ENCODE measurements at places on chromosomes 7 and 10.

DNA sequence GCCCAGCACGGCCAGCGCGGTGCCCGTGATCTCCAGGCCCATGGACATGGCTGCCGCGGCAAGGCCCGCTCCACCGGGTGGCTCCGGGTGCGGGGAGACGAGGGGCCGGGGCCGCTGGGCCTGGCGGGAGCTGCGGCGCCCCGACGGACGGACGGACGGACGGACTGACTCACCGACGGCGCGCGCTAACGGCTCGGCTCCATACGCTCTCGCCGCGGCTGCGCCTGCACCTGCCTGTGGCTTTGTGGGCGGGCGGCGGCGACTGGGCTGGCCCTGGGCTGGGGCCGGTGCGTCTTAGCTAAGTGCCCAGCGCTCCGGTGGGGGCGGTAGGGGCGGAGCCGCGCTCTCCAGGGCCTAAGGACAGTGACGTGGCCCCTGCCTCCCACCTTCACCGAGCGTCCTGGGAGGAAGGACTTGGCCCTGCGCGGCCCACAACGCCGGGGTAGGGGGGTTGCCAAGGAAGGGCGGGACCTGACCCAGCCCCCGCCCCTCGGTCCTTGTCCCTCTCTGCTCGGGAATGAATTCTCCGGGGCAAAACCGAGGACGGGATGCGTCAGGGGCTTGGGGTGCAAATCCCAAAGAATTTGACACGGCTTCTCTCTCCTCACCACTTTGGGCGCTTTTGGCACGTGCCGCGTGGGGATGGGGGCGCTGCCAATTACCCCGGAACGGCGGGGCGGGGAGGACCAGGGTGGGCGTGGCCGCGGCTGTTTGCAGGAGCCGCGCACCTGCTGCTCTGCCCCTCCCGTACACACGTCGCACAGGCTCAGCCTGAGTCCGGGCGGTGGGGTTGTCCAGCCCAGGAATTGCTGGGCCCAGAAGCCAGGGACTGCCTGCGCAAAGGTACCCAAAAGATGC lies at the start of gene CLDN3:
TSS of gene CLDN3 (minus strand) at position 269 of the 858 bp plus-strand sequence. CDS start at position 48, 221 bp downstream.
- peak; percentile 84 for DNase-seq

- DNase-seq, result no peak
Measured at GRCh38 chr10:130358981-130359650, 222.9 kb downstream of the GLRX3 start.

GRCh38 chr7:85529831-85530230 lies 343.0 kb upstream of the SEMA3D start:
- no peak for DNase-seq

DNA sequence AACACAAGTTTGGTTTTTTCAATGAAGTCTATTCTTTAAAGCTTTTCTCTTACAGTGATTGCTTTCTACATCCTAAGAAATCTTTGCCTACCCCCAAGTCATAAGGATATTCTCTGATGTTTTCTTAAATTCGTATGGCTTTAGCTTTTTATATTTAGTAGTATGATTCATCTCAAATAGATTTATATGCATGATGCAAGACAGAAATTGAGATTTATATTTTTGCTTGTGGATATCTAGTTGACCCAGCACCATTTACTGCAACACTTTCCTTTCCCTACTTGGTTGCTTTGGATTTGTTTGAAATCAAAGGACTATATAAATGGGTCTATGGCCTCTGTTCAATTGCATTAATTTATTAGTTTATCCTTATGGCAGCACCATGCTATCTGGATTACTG lies 113.9 kb downstream of the ZNF438 start:
- DNase-seq, result no peak

GRCh38 chr7:17928055-17928454 lies 12.2 kb downstream of the SNX13 start:
- no peak for DNase-seq

DNA sequence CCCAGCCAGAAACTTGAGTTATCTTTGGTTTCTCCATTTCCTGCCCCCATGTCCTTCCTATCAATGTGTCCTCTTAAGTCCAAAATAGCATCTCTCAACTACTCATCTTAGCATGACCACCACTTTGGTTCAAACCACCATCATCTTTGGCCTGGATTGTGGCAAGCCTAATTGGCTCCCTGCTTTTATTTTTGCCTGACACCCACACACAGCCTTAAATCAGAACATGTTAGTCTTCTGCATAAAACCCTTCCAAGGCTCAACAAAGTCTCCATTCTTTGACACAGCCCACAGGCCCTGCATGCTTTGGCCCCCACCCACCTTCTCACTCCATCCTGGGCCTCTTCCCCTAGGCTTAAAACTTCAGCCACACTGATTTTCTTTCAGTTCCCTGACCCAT lies 2.0 kb upstream of the TSPAN14 start:
- no peak for DNase-seq

GRCh38 chr7:120395526-120396019 lies 122.6 kb downstream of the KCND2 start:
- no peak for DNase-seq

- DNase-seq, result no peak
Measured at GRCh38 chr10:122251459-122252255, 19.4 kb upstream of the BTBD16 start.

- DNase-seq, result no peak
Measured at GRCh38 chr10:95536017-95536416, 25.2 kb downstream of the SORBS1 start.

DNA sequence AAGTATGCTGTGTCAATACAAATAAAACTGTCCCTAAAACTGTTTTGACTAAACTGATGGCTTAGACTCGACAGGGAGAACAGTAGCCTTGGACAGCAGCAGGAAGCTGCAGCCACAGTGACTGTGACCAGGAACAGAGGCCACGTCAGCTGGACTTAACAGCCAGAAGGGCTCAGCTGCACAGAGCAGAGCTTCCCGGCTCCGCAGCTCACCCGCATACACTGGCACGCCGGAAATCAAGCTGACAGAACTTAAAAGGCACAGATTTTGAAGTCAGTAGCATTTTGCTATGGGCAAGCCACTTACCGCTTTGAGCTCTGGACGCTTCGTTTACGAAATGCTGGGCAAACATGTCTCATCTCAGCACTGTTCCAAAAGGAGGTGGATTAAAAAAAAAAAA lies 769.7 kb upstream of the AUTS2 start:
- no peak for DNase-seq

Data from progenitor cell of endocrine pancreas (in vitro differentiated cells).